Non-pigmented ciliary epithelial cell (primary cell): ENCODE measurements at places on chromosomes 11 and 22.

GRCh38 chr11:124864176-124864891, 898 bp upstream of the ROBO3 start:
- no peak for DNase-seq

DNA sequence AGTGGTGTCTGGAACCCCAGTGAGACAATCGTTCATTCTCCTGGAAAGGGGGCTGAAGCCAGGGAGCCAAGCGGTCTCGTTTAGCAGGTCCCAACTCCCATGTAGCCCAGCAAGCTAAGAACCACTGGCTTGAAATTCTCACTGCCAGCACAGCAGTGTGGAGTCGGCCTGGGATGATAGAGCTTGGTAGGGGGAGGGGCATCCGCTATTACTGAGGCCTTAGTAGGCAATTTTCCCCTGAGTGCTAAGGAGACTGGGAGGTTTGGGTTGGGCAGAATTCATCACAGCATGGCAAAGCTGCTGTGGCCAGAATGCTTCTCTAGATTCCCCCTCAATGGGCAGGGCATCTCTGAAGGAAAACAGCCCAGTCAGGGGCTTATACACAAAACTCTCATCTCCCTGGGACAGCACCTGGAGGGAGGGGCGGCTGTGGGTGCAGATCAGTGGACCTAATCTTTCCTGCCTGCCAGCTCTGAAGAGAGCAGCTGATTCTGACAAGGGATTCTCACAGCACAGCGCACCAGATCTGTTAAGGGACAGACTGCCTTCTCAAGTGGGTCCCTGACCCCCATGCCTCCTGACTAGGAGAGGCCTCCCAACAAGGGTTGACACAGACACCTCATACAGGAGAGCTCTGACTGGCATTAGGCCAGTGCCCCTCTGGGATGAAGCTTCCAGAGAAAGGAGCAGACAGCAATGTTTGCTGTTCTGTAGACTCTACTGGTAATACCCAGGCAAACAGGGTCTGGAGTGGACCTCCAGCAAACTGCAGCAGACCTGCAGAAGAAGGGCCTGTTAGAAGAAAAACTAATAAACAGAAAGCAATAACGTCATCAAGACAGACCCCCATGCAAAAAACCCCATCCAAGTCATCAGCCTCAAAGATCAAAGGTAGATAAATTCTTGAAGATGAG, 14.8 kb downstream of the OR52M1 start:
- no peak for DNase-seq

- DNase-seq, result peak; percentile 44
Measured at GRCh38 chr11:103529181-103529684, 420.0 kb downstream of the DYNC2H1 start.

- DNase-seq, result no peak
Measured at GRCh38 chr11:45180848-45181192, 34.4 kb downstream of the PRDM11 start.

- no peak for DNase-seq
Measured at GRCh38 chr11:66469441-66469840, 2.7 kb downstream of the PELI3 start.

DNA sequence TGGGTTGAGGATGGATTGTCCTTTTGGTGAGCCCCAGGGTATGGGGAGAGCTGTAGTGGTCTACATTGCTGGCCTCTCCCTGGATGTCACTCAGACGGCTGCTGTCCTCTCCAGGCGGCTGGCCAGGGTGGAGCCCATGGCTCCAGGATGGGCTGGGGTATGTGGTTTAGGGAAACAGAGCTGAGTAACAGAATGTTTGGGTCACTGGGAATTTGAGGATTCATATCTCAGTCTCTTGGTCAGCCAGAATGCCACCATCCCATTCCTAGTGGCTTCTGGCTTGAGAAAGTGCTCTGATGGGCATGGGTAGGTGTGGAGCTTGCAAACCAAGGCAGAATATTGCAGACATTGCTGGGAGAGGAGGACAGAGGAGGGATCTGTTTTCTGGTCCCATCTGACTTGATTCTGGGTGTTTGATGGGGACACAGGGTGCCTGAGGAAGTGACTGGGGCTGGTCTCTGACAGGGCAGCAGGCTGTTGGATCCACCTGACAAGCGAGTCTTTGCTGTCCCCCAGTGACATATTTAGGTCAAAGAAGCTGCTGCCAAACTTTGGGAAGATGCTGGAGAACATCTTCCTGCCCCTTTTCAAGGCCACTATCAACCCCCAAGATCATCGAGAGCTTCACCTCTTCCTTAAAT, 41.4 kb downstream of the AMPD3 start:
- no peak for DNase-seq
